Coronary artery (tissue), 2 donors: ENCODE measurements at places on chromosomes 1 and 21.

- DNase-seq, result no peak
Observed at GRCh38 chr1:24516506-24516905, 13.9 kb downstream of the RCAN3 start.

DNA sequence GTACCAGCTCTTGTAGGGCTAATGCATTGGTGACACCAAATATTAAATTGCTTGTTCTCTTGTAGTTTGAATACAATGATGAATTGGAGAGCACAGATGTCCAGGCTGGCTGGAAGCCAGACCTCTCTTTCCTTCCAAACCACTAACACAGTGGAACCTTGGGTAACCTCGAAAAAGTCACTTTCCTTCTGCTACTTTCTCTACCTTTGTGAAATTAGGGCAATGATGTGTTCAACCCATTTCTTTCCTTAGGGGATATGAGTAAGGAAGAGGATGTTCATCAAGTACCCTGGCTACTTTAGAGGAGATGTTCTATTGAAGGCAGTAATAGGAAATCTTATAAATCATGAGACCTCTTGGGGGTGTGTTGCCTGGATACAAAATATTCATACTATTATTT, 55.7 kb downstream of the XCL2 start:
- no peak for DNase-seq

GRCh38 chr1:54919367-54920359, 32.7 kb upstream of the DHCR24 start:
- no peak for DNase-seq

DNA sequence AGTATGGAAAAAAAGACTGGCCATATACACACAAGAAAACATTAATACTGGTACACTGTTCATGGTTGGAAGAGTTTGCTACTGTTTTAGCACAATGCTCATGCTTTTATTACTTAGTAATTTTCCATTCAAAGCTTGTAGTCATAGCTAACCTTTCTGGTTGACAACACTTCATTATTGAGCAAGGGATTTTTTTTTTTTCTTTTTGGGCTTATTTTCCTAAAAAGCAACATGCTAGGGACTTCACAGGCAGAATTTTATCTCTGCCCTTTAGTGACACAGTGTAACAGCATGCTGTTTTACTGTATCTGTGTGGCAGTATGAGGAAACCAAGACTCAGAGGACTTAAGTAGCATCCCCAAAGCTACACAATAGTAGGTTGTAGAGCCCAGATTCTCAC, 58.5 kb downstream of the FGGY start:
- DNase-seq, result no peak

- DNase-seq, result no peak
Observed at GRCh38 chr1:86567878-86568277, 21.0 kb downstream of the CLCA4 start.
